ENCODE measurements at places on chromosomes 6 and 20.

DNA sequence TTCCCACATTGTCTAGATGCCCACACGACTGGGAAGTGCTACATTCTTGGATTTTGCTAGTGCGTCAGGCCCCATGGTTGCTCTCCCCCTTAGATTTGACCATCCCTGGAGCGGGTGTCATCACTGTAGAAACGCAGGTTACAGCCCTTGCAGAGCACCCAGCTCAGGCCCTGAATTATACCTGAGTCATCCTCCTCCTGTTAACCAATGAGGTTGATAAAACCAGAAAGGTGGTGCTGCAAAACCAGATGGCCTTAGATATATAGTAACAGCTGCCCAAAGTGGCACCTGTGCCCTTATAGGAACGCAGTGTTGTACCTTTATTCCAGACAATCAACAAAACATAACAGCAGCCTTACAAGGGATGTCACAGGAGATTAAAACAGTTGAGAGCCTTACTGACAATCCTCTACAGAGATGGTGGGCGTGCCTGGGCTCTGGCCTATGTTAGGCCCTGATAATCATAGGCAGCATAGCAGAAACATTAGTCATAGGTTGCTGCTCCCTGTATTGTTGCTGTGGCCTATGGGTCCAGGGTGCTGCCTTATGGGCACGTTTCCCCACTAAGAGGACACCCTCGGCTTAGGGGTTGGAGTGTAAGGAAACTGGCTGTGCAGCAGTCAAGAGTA lies 33.6 kb upstream of the HSF2 start:
- no peak for DNase-seq

DNA sequence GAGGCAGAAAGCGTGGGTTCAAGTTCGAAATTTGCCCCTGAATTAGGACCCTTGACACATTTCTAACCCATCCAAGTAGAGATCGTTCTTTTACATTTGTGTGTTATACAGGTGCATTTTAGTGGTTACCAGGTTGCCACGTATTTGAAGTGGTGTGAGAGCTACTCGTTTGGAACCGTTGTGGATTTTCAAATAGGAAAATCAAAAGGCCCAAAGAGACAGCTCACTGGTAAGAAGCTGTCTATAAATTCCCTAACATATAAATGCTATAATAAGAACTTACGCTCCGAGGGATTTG lies 1.6 kb upstream of the REV3L start:
- no peak for DNase-seq

DNA sequence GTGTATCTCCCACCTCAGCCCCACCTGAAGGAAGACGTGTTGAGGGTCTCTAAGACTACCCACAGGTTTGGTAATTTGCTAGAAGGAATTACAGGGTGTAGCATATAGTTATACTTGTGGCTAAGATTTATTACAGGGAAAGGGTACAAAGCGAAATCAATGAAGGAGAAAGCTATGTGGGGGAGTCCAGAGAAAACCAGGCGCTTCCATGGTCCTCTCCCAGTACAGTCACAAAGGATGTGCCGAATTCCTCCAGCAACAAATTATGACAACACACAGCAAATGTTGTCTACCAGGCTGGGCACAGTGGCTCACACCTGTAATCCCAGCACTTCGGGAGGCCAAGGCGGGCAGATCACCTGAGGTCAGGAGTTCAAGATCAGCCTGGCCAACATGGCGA lies 64.1 kb upstream of the TGM3 start:
- no peak for DNase-seq

- DNase-seq, result no peak
These were observed 1.5 kb downstream of the PBX2 start for GRCh38 chr6:32188381-32189068.

DNA sequence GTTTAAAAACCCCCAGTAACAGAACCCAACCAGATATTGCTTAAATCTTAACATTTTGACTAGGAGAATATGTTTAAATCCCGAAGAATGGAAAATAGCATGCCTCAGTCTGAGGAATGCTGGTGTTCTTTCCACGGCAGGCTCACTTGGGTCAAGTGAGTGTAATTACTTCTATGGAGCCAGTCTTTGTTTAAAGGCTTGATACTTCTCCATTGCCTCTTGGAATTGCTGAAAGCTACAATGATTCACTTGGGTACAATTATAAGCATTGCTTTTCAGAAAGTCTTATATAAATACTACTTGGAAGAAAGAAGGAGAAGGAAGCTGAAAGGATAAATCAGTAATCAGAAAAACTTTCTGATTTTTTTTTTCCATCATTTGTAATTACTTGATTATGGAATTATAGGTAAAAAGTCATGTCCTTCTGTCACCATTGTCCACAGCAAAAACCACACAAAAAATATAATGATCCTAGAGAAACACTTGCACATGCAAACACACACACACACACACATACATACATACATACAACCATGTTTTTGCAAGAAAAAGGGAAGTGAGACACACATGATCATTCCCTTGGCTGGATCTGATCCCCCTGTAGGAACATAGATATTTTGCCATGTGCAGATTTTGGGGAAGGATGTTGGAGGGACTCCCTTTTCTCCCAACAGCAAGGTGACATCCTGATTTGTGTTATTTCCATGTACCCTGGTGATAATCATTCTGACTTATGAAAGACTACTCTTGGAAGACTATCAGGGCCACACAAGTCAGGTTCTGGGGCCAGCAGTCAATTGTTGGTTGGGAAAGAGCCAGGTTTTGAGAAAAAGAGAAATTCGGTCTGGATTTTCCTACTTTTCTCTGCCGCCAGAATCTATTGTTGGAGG lies 396.0 kb upstream of the BTBD3 start:
- no peak for DNase-seq

DNA sequence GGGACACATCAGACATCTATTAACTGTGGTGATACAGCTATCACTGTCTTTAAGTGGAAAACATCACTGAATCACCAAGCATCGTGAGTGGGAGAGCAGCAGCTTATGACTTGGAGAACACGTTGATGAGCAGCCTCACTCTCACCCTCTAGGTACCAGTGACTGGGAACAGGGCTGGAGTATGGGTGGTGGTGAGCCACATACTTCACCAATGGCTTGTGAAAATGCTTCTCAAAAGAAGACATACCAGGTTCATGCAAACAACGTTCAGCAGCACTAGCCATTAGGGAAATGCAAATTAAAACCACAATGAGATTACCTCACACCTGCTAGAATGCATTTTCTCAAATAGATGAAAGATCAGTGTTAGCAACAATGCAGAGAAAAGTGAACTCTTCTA lies 25.3 kb downstream of the SNX5 start:
- DNase-seq, result no peak
